Common myeloid progenitor, CD34-positive (primary cell): ENCODE measurements at places on chromosomes 3 and 15.

- no peak for DNase-seq
Measured at GRCh38 chr3:169836078-169836941, 23.6 kb upstream of the LRRC34 start.

- no peak for DNase-seq
Measured at GRCh38 chr3:33557829-33558228, 117.6 kb upstream of the UBP1 start.

- no peak for DNase-seq
Measured at GRCh38 chr3:157249606-157250005, 89.7 kb upstream of the CCNL1 start.

DNA sequence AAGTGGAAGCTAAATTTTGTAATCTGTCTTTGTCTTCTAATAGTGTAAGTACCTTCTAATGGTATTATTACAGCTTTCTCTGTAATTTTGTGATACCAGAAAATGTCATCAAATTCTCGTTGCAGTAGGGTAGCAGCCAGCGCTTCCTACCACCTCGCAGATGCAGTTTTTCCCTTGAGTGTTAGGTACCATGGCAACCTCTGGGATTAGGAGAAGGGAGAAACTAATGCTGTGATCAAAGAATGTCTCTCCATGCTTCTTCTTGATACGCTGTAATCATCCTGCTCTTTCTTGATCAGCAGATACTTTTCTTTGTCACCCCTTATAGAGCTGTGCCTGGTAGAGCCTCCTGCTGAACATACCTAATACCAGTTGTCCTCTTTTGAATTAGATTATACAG is 27.7 kb downstream of the SRP14 start:
- DNase-seq, result no peak

- DNase-seq, result no peak
Measured at GRCh38 chr3:111143-112069, 85.2 kb upstream of the CHL1 start.

DNA sequence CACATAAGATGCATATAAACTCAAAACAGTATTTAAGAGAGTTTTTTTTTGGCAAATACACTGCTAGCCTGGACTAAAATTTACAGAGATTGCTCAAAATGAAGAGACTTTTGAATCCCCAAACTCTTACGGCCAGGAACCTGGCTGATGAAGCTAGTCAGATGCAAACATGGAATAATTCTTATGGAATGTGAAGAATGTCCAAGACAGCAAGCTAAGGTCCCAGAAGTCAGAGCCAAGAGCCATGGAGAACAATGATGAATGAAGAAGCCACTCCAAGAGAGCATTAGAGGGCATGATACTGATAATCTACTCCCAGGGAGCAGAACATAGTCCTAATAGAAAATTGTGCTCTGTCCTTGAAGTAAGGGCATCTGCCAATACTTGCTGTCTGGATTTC is 705.5 kb downstream of the DIPK2A start:
- DNase-seq, result no peak

- DNase-seq, result no peak
Measured at GRCh38 chr3:60323651-60324050, 927.6 kb downstream of the FHIT start.

DNA sequence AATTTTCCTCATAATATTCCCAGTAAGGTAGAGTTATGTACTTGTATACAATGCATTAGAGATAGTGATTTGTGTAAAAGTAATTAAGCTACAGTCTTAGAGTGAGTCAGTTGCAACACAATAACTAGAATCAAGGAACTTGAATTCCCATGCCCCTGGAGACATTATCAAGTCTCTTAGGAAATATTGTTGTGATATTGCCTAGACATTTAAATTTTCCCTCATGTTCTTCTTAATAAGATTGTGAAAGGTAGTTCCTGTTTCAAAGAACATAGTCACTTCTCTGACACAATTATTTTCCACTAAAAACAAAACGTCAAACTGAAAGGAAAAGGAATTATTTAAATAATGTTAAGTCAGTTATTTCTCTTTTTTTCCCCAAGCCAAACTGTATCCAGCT is 13.0 kb upstream of the ATP1B3 start:
- DNase-seq, result no peak

GRCh38 chr3:179731544-179731943 is 78.7 kb downstream of the USP13 start:
- no peak for DNase-seq

DNA sequence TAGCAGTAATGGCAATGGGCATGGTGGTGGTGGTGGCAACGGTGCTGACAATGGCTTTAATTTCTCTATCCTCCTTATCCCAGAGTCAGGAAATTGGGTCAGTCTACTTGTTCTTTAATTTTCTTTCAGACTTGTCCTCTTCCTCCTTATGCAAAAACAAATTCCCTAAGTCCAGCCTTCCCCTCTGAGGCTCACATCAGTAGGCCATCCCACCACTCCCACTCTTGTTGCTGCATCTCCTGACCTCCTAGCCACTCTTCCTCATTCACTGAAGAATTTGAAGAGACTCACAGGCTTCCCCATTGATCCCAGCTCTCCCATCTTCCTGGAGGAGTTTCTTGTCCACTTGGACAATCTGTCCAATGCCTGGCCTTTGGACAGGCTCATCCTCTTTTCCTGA is 19.9 kb downstream of the DNAJB8 start:
- DNase-seq, result no peak

- no peak for DNase-seq
Measured at GRCh38 chr3:174342941-174343501, 516.1 kb upstream of the NAALADL2 start.

DNA sequence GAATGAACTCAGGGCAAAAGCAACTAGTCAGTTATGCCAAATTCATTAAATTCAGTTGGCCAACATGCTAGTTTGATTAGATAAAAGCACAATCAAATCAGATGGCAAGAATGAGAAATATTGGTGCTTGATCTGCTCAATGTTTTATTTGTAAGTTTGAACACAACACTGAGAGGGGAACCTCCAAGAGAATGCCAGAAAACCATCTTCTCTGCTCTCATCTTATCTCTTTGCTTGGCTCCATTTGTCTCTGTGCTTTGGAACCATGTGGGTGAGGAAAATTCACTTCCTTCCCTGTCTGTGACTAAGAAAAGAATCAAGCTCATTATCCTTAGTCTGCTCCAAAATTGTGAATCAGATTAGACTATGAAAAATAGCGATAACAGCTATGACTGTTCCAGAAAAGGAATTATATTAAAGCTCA is 43.6 kb upstream of the DCBLD2 start:
- DNase-seq, result no peak

DNA sequence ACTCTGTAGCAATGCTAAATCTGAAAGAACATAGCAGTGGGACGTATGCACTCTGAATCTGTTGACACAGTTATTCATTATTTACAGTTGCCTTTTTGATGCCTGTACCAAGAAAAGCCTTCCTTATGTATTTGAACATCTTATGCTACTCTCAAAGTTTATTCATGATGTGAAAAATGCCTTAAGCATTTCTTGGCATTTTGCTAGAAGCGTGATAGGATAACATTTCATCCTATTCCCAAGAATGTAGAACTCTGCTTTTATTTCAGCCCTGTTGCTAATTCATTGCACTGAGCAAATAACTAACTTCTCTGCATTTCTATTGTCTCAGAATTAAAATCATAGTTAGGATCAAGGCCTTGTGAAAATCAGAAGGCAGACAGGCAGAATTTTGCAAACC is 105.5 kb downstream of the STRIT1 start:
- no peak for DNase-seq

GRCh38 chr3:98395101-98395500 is 4.6 kb downstream of the OR5K3 start:
- DNase-seq, result no peak
